Fibroblast of skin of back (primary cell): ENCODE measurements at places on chromosomes 12 and 14.
A peak's percentile ranks its signal among the peaks of the same experiment; 100 is the strongest.

DNA sequence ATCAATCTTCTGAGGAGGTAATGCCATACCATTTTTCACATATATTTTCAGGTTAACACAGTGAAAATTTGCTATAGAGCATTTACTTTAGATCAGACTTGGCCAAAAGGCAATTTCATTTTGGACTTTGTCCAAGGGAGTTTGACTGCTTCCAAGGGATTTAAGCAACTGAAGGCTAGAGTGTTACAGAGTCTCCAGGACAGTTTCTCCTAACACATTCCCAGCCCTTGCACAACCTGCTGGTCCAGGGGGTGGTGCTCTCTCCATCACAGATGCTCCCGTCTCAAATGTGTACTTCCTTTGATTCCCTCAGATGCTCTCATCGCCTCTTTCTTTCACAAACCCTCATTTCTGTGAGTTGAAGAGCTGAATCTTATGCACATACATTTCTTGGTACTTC is 143.1 kb downstream of the TPH2 start:
- no peak for DNase-seq

DNA sequence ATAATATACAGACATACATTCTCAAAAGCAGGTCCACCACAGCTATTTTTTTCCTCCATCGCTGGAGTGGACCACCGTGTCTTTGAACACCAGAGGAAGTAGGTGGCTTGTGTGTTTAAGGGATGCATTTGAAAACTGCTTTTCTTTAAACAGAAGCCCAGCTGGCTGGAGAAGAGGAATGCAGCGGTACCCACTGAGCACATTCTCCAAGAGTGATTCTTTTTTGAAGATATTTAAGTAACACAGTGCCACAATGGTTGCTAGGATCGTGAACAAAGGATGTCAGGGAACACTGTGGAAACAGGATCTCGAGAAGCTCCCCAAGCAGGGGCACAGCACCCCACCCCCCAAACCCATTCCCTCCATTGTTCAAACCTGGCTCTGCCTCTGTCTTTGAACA is 286.6 kb upstream of the PWP1 start:
- DNase-seq: peak; percentile 55

GRCh38 chr12:122362755-122363154 is 59.7 kb downstream of the CLIP1 start:
- DNase-seq: no peak

GRCh38 chr12:82187595-82187994 is 170.6 kb downstream of the CCDC59 start:
- DNase-seq: no peak

- DNase-seq: no peak
Measured at GRCh38 chr12:113900716-113901115, 65.4 kb downstream of the RBM19 start.

- no peak for DNase-seq
Measured at GRCh38 chr14:92877757-92878431, 45.1 kb upstream of the CHGA start.

DNA sequence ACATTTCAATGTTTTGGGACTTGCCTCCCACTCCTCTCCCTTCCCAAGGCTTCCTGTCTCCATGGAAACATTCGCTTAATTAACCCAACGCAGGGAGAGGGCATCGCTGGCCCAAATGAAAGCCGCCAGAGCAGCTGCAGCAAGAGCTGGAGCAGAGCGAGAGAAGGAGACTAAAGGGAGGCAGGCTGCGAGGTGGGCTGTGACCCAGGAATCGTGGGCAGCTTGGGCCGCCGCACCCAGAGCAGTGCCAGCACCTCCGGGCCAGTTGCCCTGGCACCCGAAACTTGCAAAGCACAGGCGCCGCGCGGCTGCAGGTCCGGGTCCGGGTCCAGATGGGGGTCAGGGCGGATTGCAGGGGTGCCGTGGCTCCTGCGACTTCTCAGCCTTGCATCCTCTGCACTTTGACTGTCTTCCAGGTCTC is 43.5 kb upstream of the PTPRQ start:
- no peak for DNase-seq

DNA sequence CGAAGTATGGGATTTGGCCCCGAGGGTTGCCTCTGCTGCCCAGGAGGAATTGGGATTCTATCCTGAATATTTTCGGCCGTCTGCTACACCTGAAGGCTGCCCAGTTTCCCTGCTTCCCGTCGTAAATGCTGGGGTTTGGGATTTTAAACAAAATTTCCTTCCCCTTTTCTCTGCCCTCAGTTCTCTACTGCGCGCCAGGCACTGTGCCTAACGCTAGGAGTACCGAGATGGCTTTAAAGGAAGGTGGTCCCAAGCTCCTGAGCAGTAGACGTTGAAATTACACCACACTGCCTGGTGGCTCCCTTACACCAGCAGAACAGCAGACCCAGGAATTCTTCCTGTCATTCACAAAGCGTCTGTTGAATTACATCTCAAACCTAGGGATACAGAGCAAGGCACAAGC is 566 bp upstream of the PRDM4 start:
- DNase-seq: no peak

GRCh38 chr12:93154753-93155480 is 222.8 kb upstream of the NUDT4 start:
- no peak for DNase-seq

- DNase-seq: peak; percentile 97
Measured at GRCh38 chr14:50955373-50956043, 11.2 kb upstream of the PYGL start.

- no peak for DNase-seq
Measured at GRCh38 chr12:32692358-32692757, 13.3 kb downstream of the DNM1L start.

DNA sequence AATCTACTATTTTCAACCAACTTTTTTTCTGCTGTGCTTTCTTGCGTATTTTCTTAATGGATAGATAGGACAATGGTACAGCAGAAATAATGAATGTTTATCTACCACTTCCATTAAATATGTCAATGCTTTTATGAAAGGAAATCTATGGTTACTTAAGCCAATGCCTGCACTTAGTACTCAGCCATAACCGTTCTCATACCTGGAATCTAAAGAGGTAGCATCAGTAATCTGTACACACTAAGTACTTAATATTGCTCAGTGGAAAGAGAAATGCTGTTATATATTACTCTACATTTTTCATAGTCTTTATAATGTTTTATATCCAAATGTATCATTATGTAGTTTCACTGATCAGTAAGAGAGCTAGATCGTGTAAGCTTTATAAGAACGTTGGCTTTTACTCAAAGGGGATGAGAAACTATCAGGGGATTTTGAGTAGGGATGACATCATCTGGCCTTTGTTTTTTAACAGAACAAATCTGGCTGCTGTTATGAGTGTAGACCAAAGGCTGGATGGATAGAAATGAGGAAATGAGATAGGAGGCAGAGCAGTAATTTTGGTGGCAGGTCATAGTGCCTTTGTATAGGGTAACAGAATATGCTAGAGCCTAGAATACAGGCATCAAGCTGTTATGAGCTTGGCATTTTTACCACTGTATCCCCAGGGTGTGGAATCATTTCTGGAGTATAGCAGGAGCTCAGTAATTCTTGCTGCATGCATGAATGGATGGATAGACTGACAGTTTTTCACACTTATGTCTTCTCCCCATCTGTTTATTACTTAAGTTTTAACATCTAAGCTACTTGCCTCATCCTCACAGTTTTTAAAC is 34.0 kb downstream of the ALG10B start:
- no peak for DNase-seq

GRCh38 chr12:65430006-65430405 is 151.5 kb downstream of the MSRB3 start:
- no peak for DNase-seq

DNA sequence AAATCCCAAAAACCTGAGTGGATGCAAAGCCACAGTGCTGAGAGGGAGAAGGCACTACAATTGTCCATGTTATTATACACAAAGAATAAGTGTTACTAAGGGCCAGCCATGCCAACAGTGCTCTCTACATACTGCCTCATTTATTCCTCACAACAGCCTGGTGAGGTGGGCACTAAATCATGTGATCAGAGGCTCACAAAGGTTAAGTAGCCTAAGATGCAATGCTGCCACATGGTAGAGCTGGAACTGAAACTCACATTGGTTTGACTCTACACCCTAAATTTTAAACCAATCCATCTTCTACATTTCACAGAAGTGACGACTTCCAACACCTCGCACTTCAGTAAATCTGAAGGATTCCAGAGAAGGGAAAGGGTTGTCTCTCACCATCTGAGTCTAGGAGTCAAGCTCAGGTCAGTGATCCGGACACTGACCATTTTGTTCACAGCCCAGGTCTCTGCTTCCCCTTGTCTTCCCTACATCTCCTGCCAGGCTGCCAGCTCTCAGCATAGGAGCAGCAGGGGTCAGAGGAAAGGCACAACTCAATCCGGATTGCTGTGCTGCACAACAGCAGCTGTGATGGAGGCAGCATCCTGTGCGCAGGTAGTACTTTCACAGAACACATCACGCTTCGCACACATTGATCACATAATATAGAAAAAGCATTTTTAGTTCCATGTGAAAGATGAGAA is 29.6 kb downstream of the NID2 start:
- DNase-seq: no peak

DNA sequence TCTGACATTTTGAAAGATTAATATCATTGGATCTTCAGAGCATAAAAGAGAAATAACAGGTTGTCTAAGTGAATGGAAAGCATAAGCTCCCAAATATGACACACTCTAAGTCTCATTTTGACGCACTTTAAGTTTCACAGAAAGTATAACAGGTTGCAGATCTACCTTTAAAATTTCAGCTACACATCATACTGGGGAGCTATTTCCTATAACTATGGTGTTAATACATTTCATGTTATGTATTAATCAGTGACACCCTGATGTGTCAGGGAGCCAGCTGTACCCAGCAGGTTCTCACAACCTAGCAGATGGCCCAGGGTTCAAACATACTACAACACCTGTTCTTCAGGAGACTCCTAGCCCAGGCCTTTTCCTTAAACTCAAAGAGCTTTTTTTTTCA is 31.1 kb upstream of the TMX1 start:
- no peak for DNase-seq

- DNase-seq: no peak
Measured at GRCh38 chr12:121250359-121250758, 40.4 kb downstream of the P2RX4 start.

GRCh38 chr14:69715725-69716477 is 51.0 kb upstream of the SRSF5 start:
- peak; percentile 70 for DNase-seq

DNA sequence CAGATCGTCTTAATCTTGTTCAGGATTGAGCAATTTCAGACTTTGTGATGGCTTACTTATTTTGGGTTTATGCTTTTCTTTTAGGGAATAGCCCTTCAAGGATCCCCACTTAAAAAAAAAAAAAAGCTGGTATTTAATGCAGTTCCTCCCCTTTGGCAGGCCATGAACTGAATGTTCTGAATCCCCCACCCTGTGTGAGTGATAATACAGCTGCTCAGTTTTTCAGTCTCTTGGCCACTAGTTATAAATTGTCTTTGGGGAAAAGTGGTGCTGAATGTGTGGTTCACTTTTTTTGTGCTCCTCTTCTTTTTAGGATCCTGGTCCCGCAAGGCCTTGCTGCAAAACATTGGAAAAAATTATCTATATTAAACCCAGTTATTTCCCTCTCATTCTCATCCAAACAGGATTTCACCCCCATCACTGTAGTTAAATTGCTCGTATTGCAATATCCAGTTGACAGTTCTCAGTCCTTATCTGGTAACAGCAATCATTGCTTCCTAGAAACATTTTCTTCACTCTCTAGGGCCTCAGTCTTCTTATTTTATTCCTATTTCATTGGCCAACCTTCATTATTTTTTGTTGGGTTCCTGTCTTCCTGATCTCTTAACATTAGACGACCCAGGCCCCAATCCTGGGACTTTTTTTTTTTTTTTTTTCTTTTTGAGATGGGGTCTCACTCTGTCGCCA is 73.1 kb upstream of the PAWR start:
- no peak for DNase-seq

DNA sequence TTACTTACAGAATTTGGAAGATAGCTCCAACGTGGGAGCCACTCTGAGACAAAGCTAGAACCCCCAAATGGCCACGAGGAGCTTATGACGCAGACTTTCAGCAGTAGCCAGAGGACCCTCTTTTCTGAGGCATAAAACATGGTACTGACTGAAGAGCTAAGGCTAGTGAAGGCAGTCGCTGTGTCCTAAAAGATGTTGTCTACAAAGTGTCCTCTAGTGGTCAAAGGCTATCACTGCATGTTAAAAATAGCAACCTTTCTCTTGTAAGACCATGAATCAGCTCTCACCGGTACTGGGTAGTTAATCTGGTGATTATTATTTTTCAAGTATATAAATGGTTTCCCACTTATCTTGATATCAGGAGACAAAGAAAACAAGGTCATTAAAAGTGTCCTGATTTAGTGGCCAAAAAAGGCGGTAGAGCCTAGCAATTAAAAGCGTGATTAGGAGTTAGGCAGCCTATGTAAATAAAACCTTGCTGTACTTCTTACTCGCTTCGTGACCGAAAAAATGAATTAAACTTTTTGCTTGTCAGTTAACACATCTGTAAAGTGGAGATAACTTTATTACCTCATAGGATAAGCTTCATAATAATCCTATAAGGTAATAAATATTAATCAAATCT is 47.0 kb upstream of the LGR5 start:
- DNase-seq: peak; percentile 80

GRCh38 chr12:122183588-122183940 is 641 bp downstream of the LRRC43 start:
- no peak for DNase-seq

DNA sequence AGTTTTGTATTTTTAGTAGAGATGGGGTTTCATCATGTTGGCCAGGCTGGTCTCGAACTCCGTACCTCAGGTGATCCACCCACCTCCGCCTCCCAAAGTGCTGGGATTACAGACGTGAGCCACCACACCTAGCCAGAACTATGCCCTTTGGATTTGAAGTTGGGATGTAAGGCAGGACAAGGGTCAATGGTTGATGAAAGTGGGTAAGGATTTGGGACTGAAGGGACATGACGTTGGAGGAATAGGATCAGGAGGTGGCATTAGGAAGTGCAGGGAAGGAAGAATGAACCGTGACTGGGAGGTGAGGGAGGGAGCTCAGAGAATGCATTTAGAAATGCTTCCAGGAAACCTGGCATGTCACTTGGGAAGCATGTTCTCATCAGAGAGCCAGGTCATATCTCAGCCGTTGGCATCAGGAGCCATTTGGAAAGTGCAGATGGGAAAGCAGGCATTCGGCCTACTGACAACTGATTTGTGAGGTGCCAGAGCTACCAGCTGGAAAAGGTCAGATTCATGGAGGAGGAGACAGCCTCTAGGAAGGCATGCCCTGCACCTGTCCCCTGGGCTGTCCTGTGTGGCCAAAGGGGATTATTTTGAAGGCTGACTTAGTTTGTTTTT is 2.2 kb downstream of the CRADD start:
- no peak for DNase-seq

DNA sequence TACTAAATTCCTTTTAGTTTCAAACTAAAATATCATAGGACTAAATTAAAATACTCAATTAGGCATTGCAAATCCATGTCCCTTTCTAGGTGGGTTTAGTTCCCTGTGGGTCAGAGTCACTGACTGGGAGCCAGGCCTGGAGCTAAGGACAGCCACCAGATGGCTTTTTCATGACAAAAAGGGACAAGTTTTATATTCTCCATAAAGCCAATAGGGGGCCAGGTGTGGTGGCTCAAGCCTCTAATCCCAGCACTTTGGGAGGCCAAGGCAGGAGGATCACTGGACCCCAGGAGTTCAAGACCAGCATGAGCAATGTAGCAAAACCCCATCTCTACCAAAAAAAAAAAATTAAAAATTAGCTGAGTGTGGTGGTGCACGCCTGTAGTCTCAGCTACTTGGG is 35.4 kb upstream of the EIF5 start:
- DNase-seq: no peak
